ENCODE measurements at places on chromosomes 3 and 15.

DNA sequence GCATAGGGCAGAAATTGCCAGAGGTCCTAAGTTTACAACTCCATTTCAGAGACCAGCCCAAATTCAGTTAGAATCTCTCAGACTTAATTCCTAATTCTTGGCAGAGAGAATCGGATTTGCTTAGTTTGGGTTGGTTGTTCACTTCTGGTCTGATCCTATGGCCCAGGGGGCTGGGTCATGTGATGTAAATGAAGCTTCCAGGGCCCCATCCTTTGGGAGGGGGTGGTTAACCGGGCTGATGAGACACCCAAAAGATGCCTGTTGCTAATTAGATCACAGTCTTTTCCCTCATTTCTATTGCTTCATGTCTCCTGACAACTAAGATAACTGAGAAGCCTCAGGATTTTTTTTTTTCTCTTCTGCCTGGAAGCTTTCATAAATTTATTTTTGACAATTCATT, 11.1 kb upstream of the ZNF620 start:
- no peak for DNase-seq

DNA sequence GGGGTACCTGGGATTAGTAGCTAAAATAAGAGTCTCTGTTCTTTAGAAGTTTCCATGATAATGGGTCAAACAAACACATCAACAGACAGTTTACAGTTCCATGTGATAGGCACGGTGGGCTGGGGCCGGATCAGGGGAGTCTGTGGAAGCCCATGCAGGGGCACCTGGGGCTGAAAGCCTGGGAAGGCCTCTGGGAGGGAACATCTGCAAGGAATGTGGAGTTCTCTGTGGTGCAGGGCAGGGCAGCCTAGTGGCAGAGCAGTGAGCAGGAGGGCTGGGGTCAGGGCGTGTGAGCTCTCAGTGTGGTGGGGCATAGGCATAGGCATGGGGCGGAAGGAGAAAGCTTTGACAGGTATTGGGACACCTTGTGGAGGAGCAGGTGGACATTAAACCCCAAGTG, 207.7 kb upstream of the TRIM42 start:
- no peak for DNase-seq

DNA sequence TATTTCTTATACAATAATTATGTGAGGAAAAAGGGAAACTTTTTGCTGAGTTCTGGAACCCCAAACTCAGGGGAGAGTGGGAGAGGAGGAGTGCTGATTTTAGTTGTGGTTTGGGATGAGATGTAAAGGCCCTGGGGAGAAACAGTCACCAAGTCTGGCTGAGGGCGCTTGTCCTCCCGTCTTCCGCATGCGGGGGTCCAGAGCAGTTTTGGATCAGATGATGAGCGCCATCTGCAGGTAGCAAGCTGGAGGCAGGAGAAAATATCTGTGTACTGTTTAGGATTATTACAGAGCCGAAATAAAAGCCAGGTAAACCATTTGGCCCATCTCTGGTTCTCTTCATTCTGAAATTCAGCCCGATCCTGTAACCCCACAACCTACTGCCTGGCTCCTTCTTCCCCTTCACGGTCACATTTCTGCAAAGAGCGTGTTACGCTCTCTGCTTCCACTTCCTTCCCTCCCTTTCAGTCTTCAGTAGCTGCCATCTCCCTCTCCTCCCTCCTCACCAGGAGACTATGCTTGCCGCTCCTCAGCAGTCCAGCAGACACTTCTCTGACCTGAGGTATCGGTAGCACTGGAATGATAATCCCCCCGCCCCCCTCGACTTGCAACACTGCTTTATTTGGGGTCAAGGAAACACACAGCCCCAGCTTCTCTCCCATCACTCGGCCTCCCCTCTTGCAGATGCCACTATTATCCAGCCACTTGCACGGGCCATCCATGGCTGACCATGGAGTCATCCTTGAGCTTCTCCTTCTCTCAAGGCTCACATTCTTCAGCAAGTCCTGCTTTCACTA, 1.4 kb upstream of the PARP14 start:
- peak; percentile 91 for DNase-seq

DNA sequence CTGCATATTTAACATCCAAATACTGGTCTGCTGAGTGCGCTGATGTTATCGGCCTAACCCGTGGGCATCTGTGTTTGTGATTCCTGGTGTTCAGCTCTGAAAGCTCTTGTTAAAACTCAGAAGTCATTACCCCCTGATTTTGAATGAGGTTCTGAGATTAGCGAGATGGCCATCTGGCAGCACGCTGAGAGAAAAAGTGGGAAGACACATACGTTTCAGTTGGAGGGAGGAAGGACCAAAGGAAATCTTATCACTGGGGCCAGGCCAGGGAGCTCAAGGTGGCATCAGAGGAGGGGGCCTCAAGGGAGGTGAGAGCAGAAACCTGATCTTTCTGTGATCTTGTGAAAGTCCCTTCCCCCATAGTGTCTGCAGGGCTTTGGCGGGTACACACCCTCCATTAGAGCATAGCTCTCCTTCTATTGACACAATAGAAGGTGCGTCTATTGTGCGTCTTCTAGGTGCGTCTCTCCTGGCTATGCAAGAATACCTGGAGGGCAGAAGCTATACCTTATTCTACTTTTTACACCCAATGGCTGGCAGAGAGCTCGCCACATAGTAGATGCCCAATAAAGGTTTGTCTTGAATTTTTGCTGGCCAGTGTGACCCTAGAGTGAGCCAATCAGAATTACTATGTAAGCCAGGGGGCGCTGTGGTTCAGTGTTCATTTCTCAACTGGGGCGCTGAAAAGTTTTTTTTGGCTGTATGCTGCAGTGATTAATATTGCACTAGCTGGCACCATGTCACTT, 182.4 kb downstream of the SHQ1 start:
- peak; percentile 32 for DNase-seq

- no peak for DNase-seq
Measured at GRCh38 chr3:30858894-30859389, 35.5 kb downstream of the GADL1 start.

DNA sequence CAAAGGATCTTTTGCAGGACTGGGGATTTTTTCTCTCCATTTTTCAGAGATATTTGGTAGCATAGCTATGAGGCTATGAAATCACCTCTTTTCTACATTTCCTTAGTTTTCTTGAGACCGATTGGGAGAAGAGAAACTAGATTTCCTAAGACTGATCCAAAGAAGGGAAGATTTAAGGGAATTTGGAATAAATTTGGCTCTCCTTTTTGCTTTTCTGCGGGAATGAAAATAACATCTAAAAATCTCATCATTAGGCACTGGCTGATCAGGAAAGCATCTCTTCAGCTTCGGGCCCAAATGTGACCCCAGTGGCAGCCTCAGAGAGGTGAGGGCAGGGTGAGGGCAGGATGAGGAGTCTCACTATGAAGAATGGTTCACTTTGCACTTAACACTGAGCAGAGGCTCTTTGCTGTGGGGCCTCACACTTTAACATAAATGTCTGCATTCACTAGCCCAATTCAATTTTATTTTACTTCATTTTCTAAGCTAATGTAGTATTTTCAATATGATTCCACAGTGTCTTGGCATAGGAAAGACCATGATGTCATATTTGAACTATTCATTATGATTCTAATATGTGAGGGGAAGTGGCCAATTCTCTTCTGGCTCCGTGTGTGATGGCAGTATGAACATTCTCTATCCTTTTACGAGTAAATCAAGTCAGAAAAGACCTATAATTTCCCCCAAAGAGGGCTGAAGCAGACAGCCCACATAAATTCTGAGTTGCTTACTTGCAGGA, 193.2 kb downstream of the MEX3B start:
- DNase-seq, result no peak

GRCh38 chr15:92288755-92289154, 104.9 kb upstream of the ST8SIA2 start:
- no peak for DNase-seq

DNA sequence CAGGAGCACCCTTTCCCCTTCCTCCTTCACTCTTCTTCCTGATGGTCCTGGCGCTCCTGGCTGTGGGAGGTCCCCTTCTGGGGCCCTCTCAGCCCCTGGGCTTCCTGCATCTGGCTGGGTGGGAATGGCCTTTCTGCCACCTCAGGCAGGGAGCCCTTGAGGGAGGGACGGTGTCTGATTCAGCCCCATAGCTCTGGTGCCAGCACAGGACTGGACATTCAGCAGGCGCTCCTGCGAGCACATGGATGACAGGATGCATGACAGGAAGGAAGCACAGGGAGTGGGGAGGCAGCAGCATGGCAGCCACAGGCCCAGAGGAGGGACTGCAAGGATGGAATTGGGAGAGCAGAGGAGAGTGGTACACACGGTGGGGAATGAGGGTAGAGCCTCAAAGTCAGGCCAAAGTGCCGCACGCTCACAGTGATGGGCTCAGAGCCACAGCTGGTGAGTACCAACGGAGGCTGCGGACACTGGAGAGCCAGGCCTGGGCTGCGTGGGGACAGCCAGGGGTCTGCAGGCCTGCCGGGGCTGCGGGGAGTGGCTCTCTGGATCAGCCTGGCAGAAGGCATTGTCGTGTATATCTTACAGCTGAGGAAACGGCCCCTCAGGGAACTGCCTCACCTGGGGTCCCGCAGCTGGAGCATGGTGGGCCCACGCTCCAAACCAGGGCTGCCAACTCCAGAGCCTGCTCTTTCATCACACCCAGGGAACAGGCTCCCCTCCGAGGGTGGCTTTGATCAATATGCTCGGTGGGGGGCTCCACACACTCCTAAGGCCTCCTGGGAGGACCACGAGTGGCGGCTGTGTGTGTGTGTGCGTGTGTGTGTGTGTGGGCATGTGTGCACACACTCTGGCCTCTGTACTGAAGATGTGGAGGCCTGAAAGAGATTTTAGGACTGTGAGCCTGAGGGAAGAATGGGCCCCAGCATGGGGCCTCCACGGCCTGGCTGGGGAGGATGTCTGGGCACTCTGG, 51.4 kb upstream of the CTSH start:
- no peak for DNase-seq

DNA sequence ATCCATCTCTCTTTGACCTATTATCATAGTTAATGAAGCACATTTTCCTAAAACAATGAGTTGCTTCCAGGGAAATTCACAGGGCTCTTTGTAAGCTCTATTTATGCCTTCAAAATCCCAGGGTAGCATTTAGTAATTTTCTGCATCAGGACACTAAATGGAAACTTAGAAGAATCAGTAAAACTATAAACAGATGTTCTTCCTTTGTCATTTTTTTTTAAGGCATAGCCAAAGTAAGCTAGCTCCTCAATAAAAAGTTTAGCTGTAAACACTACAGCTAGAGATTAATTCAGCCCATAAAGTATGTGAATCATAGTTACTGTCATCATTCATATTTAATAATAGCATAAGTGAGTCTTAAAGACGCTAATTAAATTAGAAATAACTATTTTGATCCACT, 79.3 kb downstream of the RPL22L1 start:
- DNase-seq, result no peak

GRCh38 chr3:46261926-46262594, 19.8 kb downstream of the CCR3 start:
- DNase-seq, result no peak

DNA sequence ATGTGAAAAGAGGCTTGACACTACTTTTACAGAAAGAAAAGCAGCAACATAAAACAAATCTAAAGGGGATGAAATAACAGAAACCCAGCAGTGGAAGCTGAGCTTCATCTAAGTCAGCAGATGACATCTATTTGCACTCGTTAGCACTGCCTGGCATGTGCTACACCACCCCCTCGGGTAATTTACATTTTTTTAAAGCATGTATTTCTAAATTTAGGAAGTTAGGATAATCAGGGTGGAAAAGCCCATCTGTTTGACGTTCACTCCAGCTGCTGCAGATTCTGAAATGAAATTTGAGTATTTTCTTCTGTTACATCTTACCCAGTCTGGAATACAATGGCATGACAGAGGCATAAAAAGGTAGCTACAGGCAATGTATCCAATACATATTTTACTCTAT, 20.7 kb downstream of the IGSF11 start:
- DNase-seq, result no peak

DNA sequence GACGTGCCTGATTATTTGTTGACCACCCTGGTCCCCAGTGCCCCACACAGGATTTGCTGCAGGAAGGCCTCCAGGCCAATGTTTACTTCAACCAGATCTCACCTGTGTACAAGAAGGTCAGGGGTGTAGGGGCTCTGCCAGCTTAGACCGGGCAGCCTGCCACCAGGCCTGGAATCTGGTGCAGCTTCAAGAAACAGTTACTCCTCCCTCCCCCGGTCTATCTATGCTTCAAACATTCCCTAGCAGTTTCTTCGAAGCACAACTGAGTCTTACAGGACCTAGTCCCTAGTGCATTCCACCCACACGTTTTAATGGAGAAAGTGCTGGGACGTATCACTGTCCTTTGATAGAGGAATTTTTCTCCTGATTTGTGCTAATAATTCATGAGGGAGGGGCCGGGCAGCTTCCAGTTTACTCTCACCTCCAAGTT, 8.0 kb downstream of the SH3BP5 start:
- DNase-seq, result no peak

DNA sequence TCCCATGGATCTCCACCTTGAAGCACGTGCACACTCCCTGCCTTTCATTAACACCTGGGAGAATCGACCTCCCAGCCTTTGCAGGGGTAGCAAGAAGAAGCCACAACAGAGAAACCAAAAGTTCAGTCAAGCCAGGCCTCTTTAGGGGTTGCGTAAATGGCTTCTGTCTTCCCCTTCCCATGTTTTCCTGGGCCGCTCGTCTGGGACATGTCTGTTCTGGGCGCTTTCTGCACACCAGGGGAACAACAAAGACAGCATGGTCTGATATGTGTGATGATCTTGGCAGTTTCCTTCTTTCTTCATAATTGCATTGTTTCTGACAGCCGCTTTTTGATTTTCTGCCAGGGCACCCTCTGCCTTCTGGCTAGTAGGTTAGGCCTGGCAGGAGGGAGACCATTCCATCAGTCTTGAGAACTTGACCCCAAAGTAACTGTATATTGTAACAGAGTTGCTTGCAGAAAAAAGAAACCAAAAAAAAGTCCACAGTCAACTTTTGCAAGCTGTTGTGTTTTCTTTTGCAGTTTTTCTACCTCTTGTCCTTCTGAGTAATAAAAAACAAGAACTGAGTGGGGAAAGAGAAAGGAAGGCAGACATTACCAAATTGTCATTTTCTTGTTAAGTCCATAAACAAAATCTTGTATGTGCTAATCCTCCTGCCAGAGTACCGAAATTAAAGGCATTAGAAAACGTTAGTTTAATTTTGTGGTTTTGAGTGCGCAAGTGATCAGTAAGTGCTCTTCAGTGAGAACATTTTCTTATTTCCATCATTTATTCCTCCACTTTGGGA, 56.0 kb upstream of the FURIN start:
- DNase-seq, result no peak

DNA sequence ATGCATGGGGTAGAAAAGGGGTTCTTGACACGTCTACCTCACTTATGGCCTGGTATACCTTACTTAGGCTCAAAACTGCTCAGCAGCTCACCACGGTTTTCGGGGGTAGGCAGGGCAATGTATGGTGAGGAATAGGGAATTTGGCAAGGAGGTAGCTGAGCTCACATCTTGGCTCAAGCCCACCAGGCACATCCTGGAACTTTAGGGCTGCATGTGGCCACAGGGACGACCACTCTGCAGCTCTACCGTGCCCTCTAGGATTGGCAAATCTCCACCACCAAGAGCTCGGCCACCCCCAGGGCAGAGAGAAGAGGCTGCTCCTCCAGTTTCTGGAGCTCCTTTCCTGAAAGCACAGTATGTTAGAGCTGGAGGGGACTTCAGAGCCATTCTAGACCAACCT, 69.7 kb downstream of the MRPL46 start:
- DNase-seq, result no peak
